ENCODE measurements at places on chromosomes 11 and 22.
A peak's percentile ranks its signal among the peaks of the same experiment; 100 is the strongest.

DNA sequence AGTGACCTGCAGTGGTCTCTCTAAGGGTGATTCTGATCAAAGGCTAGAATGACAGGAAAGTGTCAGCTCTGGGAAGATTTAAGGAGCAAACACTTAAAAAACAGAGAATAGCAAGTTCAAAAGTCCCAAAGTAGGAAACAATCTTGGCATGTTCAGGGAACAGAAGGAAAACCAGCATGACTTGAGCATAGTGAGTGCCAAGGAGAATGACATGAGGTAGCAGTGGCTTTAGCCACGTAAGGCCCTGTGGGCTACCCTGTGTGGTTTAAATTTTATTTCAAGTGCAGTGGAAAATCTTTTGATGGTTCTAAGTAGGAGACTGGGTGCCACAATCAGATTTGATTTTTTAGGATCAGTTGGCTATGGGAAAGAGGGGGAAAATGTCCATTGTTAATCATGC is 149.4 kb downstream of the WNT11 start:
- no peak for DNase-seq
- H3K4me3 ChIP-seq: no peak overlapping the region

DNA sequence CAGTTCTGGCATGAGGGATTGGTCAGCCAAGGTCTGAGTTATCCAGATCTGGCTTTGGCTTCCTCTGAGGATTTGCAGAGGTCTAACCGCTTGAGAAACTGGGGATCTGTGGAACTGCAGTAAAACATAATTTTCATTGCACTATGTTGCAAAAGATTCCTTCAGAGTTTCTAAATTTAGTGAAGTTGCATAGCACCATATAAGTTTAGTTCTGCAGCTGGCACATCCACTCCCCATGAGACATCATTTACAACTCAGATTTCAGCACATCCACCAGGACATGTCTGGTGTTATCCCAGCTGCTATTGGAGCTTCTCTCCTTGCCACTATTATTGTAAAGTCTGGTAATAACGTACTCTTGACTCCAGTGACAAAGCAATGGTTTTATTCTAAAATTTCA is 181.5 kb downstream of the CWF19L2 start:
- H3K27me3 ChIP-seq: no peaks in the 10 kb centered on the region
- H3K4me3 ChIP-seq: no peak overlapping the region
- H3K4me1 ChIP-seq: no peaks in the 10 kb centered on the region

DNA sequence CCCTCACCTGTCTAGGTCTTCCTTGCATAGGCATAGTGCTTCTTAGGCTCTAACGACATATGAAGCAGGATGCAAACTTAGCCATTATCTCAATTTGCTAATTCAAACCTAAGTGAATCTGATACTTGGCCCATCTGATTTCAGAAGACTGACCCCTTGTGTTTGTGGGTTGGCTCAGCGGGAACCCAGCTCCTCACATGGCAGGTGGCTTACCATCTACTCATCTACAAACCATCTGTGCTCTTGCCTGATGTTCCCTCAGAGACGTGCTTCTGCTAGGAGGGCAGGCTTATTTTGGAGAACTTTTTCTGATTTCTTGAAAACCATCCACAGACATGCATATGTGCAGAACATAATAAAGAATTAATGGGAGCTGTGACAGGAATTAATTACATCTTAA is 15.2 kb downstream of the ELMOD1 start:
- H3K36me3 ChIP-seq: no peaks in the 10 kb centered on the region
- peaks cover 3% of the 10 kb centered on the region for H3K27me3 ChIP-seq
- H3K4me1 ChIP-seq: no peaks in the 10 kb centered on the region
- H3K4me3 ChIP-seq: no peak overlapping the region
- no peak overlapping the region for H3K27ac ChIP-seq
- DNase-seq: no peak

DNA sequence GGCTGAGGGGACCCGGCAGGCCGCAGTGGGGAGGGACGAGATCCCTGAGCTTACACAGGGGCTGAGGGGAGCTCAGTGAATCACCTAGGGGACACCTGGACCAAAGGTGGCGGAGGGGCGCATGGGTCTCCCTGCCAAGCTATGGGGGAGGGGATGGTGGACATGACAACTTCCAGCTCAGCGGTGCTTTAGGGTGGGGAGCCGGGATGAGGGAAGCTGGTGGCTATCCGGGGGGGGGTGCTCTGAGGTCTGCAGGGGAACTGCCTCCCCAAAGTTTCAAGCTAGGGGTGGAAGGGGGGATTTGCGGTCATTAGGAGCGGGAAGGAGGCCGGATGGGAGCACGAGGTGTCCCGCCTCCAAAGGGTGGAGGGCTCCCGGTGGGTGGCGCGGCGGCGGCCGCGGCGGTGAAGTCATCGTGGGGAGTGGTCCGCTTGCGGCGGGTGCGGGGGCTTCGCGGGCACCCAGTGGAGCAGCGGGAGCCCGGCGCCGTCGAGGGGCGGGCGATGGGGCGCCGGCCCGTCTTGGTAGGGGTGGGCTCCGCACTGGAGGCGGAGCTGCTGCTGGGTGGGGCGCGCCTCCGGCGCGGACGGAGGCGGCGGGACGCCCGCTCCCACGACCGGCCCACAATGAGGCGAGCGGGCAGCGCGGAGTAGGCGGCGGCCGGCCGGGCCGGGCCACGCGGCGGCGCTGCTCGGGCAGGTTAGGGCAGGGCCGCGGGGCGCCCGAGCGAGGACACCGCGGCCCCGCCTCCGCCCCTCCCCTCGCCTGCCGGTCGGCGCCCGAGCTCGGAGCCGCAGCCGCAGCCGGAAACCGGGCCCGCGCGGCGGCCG is at the start of gene MICALL1:
MICALL1 (plus strand) TSS at position 764 of the 830 bp plus-strand sequence. CDS start 126 bp downstream, outside the sequence.
- H3K4me1 ChIP-seq: peaks cover 14% of the 10 kb centered on the region
- H3K27ac ChIP-seq: peak within 1 kb of the TSS; percentile 65
- DNase-seq: peak; percentile 82
- H3K27me3 ChIP-seq: no peaks in the 10 kb centered on the region
- peak within 1 kb of the TSS; percentile 69 for H3K4me3 ChIP-seq

- no peak overlapping the region for H3K4me3 ChIP-seq
- peak; percentile 76 for DNase-seq
- no peaks in the 10 kb centered on the region for H3K36me3 ChIP-seq
Observed at GRCh38 chr11:65559951-65560537, 1.9 kb upstream of the LTBP3 start.

GRCh38 chr22:28132466-28132865 is 213.4 kb upstream of the PITPNB start:
- no peak overlapping the region for H3K4me3 ChIP-seq
- no peaks in the 10 kb centered on the region for H3K4me1 ChIP-seq
- no peaks in the 10 kb centered on the region for H3K36me3 ChIP-seq
- no peak for DNase-seq
- H3K27ac ChIP-seq: no peak overlapping the region
- no peaks in the 10 kb centered on the region for H3K27me3 ChIP-seq

GRCh38 chr22:41917375-41917902 is 2.6 kb upstream of the SHISA8 start:
- H3K36me3 ChIP-seq: no peaks in the 10 kb centered on the region
- H3K4me1 ChIP-seq: peaks cover 10% of the 10 kb centered on the region
- peaks cover 17% of the 10 kb centered on the region for H3K27me3 ChIP-seq
- no peak overlapping the region for H3K27ac ChIP-seq

GRCh38 chr11:101583251-101584128 is at the start of gene TRPC6:
TRPC6 (minus strand) TSS chr11:101584007; CDS start chr11:101583503, 504 bp downstream.
- no peaks in the 10 kb centered on the region for H3K27me3 ChIP-seq
- peak within 1 kb of the TSS; percentile 13 for H3K4me3 ChIP-seq
- peak; percentile 85 for DNase-seq
- peak within 1 kb of the TSS; percentile 79 for H3K27ac ChIP-seq

DNA sequence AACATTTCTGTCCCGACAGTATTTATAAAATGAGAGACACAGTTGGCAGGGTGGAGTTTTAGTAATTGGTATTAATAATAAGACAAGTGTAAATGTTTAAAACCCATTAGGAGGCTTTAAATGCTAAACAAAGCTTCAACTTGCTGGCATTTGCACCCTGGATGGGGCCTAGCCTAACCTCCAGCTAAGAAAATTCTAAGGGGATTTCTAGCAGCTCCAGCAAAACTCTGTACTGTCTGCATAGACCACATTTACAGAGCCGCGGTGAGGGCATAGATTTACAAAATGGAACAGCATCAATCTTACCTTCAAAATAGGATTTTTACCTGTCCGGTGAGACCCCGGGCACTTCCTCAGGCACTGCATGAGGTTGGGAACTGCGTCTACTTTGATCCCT is 113.9 kb upstream of the ANO1 start:
- no peak overlapping the region for H3K4me3 ChIP-seq
- no peak for DNase-seq
- H3K27me3 ChIP-seq: no peaks in the 10 kb centered on the region

GRCh38 chr11:75205564-75206020 is 35.0 kb upstream of the TPBGL start:
- H3K4me3 ChIP-seq: no peak overlapping the region
- no peaks in the 10 kb centered on the region for H3K27me3 ChIP-seq
- no peak for DNase-seq
- no peaks in the 10 kb centered on the region for H3K36me3 ChIP-seq
- no peak overlapping the region for H3K27ac ChIP-seq

DNA sequence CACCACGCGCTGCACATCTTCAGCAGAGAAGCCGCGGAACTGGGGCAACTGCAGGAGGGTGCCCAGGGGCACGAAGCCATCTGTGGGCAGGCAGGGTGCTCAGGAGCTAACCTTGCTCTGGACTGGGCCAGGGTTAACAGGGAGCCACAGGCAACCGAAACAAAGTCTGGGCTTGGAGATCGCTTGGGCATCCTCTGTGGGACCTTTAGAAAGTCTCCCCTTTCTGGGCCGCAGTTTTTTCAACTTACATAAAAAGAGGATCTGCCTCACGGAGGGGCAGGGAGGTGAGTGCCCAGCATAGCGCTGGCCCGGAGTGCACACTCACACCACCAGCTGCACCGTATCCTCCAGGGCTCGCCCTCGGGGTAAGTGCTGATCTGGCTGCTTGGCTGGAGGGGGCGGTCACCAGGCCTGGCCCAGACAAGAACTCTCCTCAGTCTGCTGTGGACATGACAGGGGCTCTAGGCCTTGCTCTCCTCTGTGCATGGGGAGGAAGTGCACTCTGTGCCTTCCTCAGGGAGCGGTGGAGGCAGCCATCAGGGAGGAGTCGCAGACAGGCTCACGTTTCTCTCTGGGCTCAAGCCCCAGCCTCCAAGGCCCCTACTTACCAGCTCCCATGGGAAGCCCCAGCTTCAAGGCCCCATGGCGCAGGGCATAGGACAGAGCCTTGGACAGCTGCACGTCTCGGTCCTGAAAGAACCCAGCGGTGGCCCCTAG is 937 bp downstream of the TRPT1 start:
- peak overlapping the region; percentile 92 for H3K27ac ChIP-seq
- H3K27me3 ChIP-seq: no peaks in the 10 kb centered on the region
- peak overlapping the region; percentile 94 for H3K4me3 ChIP-seq
- peaks cover 33% of the 10 kb centered on the region for H3K4me1 ChIP-seq
- H3K36me3 ChIP-seq: peaks cover 7% of the 10 kb centered on the region

DNA sequence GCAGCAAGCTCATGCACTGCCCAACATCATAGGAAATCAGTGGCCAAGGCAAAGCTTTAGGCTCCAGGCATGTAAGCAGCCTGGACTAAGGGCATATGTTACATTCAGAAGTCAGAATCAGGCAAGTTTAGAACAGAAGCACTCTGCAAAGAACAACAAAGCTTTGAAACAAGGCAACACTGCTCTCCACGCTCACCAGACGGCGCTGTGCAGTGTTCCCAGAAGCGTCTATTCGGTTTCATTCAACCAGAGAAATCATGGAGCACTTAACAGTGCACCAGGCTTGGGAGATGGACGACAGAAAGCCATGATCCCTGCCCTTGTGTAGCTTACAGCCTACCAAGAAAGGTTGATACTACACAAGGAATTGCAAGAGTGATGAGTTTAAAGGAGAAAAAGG is 555.8 kb downstream of the BUD13 start:
- no peak overlapping the region for H3K27ac ChIP-seq
- DNase-seq: peak; percentile 37
- H3K4me1 ChIP-seq: no peaks in the 10 kb centered on the region
